ENCODE measurements at places on chromosomes 5 and 9. TPM values are rescaled to one million over a fixed set of nuclear protein-coding genes. Genes with fewer than 3 reads are reported as not detected.

SLCO4C1 gene
- total RNA-seq, result 0.19 TPM

PCDHGA5 gene
- total RNA-seq, result not detected

MYO10 gene
- 41.3 TPM for total RNA-seq

LRRC70 gene
- not detected for total RNA-seq

C9 gene
- 0.08 TPM for total RNA-seq

EFNA5 gene
- 5.3 TPM for total RNA-seq

PALM2AKAP2 gene
- total RNA-seq, result 3.3 TPM

HAPLN1 gene
- total RNA-seq, result not detected

DPYSL3 gene
- total RNA-seq, result 3.0 TPM

CD274 gene
- total RNA-seq, result 12.0 TPM

COX7C gene
- 479 TPM for total RNA-seq

GALT gene
- total RNA-seq, result 39.3 TPM
